ENCODE measurements at places on chromosomes 11 and 22.

- no peak for DNase-seq
These were observed 23.4 kb upstream of the ARHGAP20 start for GRCh38 chr11:110735455-110736170.

GRCh38 chr11:84905411-84905810 lies 721.7 kb downstream of the DLG2 start:
- no peak for DNase-seq

DNA sequence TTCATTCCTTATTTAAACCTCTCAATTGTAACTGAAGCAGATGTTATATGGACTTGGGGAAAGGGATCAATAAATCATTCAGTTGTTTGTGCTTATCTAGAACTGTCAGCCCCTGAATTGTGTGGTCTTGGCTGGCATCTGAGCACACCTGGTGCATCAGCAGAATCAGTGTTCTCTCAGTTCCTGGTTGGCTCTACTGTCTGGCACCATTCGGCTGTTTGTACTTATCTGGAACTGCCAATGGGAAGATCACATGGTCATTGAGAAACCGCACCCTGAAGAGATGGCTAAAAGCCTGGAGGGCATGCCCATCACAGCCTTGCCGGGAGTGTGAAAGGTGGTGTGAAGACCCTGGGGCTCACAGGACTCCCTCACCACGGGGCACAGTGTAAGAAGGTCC lies 37.1 kb upstream of the EHF start:
- DNase-seq = no peak

DNA sequence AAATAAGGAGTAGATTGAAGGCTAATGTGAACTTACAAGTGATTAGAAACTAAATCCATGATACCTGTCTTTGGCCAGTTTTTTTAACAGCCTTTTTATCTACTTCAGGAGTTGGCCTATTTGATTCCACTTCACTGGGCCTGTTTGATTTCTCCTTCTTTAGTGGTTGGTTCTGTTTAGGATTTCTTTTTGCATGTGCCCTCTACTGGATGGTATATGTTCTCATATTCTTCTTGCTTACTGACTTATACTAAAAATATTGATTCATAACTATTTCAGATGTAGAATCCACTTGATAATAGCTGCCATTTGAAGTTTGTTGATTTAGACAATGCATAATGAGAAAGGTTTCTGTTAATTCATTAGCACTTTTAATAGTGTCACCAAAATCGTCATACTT lies 53.9 kb downstream of the USP47 start:
- DNase-seq = no peak

- no peak for DNase-seq
These were observed 536.0 kb downstream of the JRKL start for GRCh38 chr11:96925862-96926261.

DNA sequence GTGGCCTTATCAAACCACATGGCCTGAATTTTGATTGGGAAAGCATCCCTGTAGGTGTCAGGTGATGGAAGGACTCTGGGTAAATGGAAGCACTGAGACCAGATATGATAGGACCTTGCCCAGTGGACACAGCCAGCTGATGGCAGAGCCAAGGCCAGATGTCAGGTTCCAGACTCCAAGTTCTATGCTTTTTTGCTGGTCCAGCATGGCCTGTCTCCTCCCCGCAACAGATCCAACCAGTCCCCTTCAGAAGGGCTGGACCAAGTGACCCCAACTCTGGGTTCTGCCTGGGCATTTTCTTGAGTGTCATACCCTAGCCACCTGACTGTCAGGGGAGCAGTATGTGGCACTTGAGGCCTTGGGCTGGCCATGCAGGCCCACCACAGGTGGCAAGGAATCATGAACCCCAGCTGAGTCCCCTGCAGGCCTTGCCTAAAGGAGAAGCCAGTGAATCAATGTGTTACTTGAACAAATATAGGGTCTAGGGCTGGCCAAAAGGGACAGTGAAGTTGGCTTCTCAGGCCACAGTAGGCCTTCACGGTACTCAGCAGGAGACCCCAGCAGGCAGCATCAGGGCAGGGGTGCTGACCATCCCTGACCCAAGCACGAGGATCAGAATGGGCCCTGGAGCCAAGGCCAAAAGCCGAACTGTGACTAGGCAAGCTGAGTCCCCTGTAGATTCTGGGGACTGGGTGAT lies 27.1 kb downstream of the KCNQ1OT1 start:
- no peak for DNase-seq

DNA sequence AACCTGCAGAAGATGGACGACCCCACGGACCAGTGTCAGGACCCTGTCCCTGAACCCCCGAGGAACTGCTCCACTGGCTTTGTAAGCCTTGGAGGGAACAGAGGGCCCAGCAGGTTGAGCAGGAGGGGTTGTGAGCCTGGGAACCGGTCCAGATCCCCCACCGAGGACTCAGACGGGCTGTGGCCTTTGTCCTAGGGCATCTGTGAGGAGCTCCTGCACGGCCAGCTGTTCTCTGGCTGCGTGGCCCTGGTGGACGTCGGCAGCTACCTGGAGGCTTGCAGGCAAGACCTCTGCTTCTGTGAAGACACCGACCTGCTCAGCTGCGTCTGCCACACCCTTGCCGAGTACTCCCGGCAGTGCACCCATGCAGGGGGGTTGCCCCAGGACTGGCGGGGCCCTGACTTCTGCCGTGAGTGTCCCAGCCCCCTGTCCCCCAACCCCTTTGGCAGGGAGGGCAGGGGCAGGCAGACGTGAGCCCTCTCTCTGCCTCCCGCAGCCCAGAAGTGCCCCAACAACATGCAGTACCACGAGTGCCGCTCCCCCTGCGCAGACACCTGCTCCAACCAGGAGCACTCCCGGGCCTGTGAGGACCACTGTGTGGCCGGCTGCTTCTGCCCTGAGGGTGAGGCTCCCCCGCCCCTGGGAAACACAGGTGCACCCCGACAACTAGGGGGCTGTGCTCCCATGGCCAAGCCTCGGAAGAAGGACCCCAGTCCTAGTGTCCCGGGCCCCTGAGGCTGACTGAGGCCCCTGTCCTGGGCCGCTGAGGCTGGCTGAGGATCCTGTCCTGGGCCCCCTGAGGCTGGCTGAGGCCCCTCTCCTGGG lies 6.4 kb downstream of the MUC5AC start:
- DNase-seq = no peak

- DNase-seq = no peak
These were observed 4.7 kb downstream of the CSDC2 start for GRCh38 chr22:41565403-41566054.

- DNase-seq = no peak
These were observed 92.7 kb downstream of the ZBTB16 start for GRCh38 chr11:114152162-114152561.

DNA sequence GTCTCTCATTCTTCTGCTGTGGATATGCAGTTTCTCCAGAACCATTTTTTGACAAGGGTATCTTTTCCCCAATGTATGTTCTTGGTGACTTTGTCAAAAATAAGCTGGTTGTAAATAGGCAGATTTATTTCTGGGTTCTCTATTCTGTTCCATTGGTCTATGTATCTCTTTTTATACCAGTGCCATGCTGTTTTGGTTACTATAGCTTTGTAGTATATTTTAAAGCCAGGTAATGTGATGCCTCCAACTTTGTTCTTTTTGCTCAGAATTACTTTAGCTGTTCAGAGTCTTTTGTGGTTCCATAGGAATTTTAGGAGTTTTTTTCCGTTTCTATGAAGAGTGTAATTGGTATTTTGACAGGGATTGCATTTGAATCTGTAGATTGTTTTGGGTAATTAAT lies 12.4 kb downstream of the HORMAD2 start:
- DNase-seq = no peak

DNA sequence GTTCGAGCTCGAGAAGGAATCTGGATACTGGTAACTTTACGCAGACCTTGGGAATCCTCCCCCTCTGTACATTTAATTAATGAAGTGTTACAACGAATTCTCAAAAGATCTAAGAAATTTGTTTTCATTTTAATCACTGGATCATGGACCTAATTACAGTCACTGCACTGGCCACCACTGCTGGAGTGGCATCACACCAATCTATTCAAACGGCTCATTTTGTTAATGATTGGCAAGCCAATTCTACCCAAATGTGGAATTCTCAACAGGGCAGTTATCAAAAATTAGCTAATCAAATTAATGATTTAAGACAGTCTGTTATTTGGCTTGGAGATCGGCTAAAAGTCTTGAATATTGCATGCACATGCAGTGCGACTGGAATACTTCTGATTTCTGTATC lies 30.1 kb upstream of the ALDH3B2 start:
- DNase-seq = no peak

GRCh38 chr11:128726458-128727139 lies 32.7 kb downstream of the FLI1 start:
- no peak for DNase-seq

- DNase-seq = no peak
These were observed 174.4 kb downstream of the SWAP70 start for GRCh38 chr11:9838229-9838628.

DNA sequence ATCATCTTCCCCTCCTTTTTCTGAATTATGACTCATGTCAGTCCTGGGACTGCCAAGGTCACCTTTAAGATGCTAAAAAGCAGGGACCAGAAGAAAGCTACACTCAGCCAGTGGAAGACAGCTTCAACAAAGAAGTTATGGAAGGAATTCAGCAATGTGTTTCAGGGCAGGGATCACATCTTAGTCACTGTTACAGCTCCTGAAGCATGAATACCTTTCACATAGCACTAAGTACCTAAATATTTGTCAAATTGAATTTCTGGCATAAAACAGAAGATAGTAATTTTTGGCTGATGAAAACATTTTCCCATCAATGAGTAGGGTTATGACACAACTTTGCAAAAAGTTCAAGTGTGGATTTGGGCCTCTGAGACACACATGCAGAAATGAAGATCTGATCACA lies 5.2 kb downstream of the DDB1 start:
- no peak for DNase-seq

DNA sequence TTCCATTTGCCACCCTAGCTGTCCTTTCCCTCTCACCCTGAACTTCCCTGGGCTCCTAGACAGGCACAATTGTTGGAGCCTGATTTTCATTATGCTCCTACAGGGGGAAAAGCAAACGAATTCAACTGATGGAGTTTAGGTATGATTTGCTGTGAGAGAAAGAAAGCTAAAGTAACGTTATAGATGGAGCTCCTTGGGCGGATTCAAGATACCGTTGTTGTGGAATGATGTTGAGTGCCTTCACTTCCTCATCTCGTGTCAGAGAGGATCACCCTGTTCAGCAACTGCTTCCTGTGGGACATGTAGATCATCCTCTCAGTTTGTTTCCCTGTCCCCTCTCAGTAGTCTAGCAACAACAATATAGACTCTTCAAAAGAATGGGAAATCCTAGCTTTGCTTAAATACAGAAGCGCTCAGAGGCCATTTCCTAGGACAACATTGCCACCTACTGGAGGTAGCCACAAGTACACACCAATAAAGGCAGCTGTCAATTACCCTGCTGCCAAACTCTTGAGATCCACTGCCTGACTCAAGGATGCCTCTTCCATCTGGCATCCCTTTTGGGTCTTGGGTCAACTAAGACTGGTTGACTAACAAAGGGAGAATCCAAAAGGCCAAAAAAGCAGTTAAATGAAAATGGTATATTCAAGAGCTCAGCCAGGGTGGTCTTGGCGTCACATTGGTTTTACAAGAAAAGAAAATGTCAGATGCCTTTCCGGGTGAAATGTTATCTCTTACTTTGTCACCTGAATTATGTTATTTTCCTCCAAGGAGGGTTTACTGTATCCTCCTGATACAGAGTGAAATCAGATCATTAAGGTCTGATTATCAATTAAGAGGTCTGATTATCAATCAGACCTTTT lies 13.5 kb upstream of the DTX4 start:
- DNase-seq = peak; percentile 24

DNA sequence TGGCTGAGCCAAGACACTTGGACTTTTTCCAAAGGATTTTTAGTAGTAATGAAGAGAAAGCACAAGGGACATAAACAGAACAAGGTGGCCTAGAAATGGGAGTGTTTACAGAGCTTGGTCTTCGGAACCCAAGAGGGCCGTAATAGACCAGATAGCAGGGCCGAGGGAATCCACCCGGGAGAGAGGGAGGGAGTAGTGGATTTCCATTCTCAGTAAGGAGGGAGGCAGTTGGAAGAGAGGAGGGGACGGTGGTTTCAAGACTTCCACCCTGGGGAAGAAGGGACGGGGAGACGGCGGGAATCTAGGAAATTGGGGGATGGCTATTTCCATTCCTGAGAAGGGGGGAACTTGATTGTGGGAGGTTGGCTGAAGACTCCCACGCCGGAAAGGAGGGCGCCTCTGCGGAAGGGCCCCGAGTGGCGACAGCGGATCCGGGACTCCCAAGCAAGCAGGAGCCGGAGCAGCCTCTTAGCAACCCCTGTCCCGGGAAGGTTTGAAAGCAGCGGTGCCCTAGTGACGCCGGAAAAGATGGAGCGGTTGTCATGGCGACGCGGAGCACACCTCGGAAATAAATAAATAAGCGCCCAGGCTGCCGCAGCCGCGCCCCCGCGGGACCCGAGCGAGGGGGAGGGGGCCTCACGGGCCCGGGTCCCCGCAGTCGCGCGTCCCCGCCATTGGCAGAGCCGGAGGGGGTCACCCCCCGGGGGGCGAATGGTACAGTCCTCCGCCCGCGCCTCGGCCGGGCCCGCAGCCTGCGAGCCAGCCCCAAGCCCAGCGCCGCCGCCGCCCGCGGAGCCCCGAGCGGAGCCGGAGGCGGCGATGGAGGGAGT lies 31.6 kb downstream of the EIF3F start:
- peak; percentile 57 for DNase-seq

DNA sequence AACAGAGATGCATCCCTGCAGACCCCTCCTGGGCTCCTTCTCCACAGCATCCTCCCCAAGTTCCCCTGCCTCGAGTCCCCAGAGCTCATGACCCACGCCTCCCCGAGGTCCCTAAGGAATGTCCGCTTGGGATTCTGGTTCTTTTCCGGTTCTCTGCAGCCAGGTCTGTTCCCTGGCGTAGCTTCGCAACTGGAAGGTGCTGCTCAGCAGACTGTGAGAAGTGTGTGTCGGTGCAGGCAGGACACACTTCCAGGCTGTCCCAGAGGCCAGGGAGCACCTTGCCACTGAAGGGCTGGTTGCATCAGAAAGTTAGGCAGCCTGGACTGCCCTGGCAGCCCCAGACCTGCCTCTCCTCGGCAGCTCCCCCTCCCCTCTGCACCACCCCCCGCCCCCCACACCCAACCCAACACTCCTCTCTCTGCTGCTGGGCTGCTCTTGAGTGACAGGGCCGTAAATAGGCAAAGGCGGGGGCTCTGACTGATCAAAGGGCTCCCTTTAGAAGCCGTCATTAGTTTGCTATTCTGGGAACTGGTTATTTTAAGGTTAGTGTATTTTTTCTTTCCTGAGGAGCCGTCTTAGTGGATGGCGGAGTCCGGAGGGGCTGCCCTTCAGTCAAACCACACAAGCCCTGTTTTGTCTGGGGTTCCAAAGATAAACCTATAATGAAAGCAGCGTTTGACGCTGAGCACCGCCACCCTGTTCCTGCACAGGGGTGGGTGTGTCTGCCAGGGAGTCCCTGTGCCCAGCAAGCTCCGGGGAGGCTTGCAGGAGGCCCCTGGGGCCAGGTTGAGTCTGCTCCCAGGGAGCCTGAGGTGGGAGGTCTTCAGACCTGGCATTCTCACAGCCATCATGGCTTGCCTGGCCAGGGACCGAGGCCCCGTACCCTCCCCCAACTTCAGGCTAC lies 88.6 kb upstream of the KCNQ1OT1 start:
- DNase-seq = no peak

DNA sequence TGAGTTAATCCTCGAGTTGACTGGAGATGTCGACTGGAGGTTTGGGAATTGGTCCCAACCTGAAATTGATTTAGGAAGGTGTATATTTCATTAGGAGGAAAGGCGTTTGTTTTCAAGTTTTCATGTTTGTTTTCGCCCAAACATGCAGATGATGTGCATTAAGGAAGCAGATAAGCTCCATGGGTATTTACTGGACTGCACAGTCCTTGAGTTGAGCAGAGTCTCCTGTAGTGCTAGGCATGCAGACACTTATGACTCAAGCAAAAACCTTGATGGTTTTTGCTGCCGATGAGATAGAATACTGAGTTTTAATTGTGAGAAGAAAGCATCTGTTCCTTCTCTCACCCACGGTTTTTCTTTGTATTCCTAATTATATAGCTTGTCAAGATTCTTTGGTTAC lies 27.9 kb downstream of the CABIN1 start:
- no peak for DNase-seq

All from activated T-helper 9 cell treated with anti-CD3 and anti-CD28 coated beads, Interleukin-2, amount 50 U/mL, for 16 hours (primary cell).